GM18507 (cell line): ENCODE measurements at places on chromosomes 3 and 15.
A peak's percentile ranks its signal among the peaks of the same experiment; 100 is the strongest.

GRCh38 chr15:67394873-67395639, 125.9 kb upstream of the C15orf61 start:
- DNase-seq = no peak

DNA sequence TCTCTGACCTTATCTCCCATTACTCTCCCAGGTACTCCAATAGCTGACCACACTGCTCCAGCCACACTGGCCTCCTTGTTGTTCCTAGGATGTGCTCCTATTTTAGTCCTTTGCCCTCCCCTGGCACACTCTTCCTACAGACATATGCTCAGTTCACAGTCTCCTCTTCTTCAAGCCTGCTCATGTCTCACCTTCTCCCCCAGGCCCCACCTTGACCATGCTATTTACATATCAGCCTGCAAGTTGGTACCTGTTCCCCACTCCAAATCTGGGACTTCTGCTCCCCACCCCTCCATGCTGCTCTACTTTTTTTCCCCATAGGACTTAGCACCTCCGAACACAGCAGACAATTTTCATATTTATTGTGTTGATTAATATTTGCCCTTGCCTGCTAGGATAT, 84.9 kb upstream of the BCL6 start:
- DNase-seq = no peak

GRCh38 chr3:36918050-36918449, 26.8 kb downstream of the TRANK1 start:
- DNase-seq = no peak

GRCh38 chr15:40493089-40493840, 22.5 kb downstream of the CHST14 start:
- DNase-seq = no peak

DNA sequence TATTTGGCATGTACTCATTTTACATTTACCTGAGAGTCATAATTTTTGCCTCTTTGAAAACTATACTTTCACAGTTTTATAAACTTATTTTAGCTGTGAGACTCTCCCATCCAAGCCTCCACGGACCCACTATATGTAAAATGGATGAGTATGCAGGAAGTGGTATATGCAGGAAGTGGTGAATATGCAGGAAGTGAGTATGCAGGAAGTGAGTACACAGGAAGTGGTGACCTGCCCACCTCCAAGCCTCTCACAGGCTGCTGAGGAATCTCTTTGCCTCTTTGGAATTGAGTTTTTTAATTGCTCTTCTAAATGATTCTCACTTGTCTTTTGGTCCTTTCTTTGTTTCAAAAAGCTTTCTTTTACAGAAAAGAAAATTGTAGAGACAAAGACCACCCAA, 85.2 kb downstream of the KBTBD8 start:
- peak; percentile 9 for DNase-seq

GRCh38 chr3:24389108-24390090, 105.3 kb downstream of the THRB start:
- DNase-seq = no peak

DNA sequence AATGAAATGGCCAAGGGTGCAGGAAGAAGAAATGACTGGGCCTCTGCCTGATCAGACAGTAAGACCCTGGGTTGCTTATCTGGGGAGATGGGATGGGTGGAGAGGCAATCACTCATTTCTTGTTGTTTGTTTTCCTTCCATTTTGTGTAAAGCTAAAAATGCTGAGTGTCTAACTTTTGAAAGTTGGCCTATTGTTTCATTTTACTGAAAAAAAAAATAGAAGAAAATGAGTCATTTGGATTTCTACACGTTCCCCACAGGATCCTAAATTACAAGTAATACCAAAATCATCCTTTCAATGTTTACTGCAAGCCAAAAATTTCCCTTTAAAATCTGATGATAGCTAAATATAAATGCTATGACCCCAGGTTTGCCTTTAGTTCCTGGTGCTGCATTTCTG, 30.6 kb downstream of the PTX3 start:
- no peak for DNase-seq

- DNase-seq = no peak
These were observed 23.7 kb downstream of the ADCY5 start for GRCh38 chr3:123424999-123425712.

DNA sequence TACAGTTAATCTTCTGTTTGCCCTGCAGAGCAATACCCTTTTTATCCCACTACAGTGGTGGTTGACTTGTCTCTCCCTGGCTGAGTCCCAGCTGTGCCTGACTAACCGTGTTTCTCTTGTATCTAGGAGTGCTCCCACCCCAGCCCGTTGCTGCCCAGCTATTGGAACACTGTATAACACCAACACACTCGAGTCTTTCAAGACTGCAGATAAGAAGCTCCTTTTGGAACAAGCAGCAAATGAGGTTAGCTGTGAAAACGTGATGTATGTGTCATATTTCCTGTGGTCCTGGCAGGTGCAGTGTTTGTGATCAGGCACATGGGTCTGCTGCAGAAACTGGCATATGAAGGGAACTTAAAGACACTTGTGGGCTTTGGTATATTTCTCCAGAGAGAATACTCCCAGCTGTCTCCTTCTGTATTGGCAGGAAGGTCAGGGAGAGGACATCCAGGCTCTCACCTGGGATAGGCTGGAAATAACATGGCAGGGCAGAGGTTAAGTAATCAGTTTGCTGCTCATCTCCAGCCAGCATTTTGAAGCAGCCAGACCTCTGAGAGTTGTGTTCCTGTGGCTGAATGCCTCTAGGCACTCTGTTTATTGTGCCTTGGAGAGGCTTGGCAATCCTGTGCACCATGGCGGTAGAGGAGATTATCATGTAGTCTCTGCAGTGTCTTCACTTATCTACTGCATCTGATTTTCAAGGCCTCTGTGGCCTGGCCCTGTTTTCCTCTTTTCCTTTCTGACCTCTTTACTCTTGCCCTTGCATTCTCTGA, 34.8 kb downstream of the ATG7 start:
- no peak for DNase-seq

DNA sequence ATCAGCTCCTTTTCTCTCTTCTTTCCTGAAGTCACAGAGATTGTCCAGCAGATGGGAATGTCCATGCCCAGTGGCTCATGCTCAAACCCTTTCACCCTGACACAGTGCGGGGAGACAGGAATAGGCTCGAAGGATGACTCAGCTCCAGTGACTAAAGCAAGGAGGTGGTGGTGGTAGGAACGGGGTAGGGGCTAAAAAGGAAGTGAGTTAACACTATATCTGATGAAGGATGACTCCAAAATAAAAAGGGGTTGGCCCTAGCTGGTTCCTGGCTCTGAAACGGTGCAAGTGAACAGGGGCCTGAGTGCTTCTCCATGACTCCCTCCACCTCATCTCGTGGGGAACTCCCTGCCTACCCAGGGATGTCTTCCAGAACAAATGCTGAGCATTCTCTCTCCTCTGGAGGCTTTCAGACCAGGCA, 167.4 kb upstream of the LPP start:
- DNase-seq = no peak

- DNase-seq = no peak
These were observed 3.1 kb upstream of the CFAP20DC start for GRCh38 chr3:59052803-59053411.
